ENCODE measurements at places on chromosomes 13 and 19. TPM values are rescaled to one million over a fixed set of nuclear protein-coding genes. Genes with fewer than 3 reads are reported as not detected.

Gene OVOL3
- total RNA-seq, result not detected

Gene FXYD7
- total RNA-seq, result 4.0 TPM

Gene RPL18
- 900 TPM for total RNA-seq

Gene OR7E24
- not detected for total RNA-seq

Gene IGFL3
- total RNA-seq, result not detected

- H3K4me1 ChIP-seq, result peaks cover 6% of the 10 kb centered on the region
- DNase-seq, result no peak
- H3K36me3 ChIP-seq, result no peaks in the 10 kb centered on the region
- H3K27ac ChIP-seq, result no peak overlapping the region
These were observed 573 bp upstream of the STARD13 start for GRCh38 chr13:33286128-33286527.

GRCh38 chr13:20311596-20311995, 79.5 kb upstream of the GJB6 start:
- H3K27me3 ChIP-seq, result no peaks in the 10 kb centered on the region
- no peak overlapping the region for H3K27ac ChIP-seq
- H3K4me1 ChIP-seq, result no peaks in the 10 kb centered on the region
- no peaks in the 10 kb centered on the region for H3K36me3 ChIP-seq
- no peak for DNase-seq

- DNase-seq, result no peak
- H3K36me3 ChIP-seq, result no peaks in the 10 kb centered on the region
- H3K4me3 ChIP-seq, result peak overlapping the region; percentile 16
- no peak overlapping the region for H3K27ac ChIP-seq
- H3K4me1 ChIP-seq, result peaks cover 61% of the 10 kb centered on the region
These were observed 8.6 kb downstream of the C19orf25 start for GRCh38 chr19:1470305-1471009.

DNA sequence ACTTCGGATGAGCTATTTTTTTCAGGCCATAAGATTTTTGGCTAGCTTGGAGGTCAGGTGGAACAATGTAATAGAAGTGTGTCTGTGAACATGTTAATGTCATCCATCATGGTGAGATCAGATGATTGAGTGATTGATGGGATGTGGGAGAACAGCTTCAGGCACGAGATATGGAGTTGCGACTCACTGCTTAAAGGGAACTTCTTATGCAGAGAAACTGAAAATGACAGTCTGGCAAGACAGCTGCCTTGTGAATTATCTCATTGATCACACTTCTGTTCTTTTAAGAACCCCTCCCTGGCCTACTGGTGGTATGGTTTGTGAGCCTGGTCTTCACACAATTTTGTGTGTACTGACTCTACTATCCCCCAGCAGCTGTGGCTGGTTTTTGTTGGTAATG, 96.0 kb downstream of the OLFM4 start:
- no peaks in the 10 kb centered on the region for H3K36me3 ChIP-seq
- H3K4me3 ChIP-seq, result no peak overlapping the region
- DNase-seq, result no peak

Measured in natural killer cell (primary cell).